Fibroblast of mammary gland (primary cell): ENCODE measurements at places on chromosomes 1 and 21.

GRCh38 chr1:41381692-41382479 is 20.7 kb downstream of the FOXO6 start:
- peak; percentile 28 for DNase-seq

DNA sequence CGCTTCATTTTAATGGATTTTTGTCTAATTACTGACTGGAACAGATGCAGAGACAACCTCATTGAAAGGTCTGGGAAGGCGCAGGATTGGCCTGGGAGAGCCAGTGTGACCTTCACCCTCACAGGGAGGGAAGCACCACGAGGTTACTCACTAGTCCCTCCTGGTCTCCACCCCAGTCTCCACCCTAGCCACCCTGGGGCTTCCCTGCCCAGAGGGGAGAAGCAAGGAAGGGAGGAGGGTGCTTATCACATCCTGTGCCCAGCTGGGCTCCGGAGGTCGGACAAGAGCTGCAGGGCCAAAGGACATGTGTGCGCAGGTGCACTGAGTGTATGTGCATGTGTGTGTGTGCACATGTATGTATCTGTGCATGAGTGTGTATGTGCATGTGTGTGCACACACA is 220.1 kb upstream of the VAMP3 start:
- DNase-seq, result no peak

DNA sequence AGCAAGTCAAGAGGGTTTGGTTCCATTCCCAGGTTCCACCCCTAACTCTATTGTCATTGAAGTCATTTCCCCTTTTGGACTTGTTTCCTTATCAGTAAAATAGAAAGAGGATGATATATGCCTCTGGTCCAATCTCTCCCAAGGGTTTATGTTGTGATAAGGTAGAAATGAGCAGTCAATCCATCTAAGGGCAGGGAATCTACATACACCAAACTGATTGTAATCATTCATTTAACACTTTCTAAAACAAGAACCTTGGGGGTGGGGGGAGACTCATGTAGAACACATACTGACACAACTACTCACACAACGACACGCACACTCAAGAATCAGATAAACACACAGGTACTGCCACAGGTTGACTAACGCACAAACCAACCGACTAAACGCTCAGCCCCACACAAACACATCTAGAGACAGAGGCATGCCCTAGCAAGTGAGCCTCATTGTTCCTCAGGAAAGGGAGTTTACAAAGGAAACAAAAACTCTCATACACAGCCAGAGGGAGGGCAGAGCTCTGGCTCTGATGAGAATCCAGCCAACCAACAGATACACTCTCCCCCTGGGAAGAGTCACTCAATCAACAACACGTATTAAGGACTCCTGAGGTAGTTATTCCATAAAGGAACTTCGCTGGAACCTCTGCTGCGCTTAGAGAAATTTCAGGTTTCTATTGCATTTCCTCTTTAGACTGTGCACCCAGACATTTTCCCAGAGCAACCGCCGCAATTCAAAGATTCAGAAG is 1.0 kb downstream of the F11R start:
- DNase-seq, result no peak

- DNase-seq, result no peak
Observed at GRCh38 chr1:45554198-45554597, 3.6 kb downstream of the AKR1A1 start.

- no peak for DNase-seq
Observed at GRCh38 chr1:178644308-178645120, 80.5 kb upstream of the RALGPS2 start.

- peak; percentile 89 for DNase-seq
Observed at GRCh38 chr1:192787914-192788585, 20.8 kb upstream of the RGS2 start.

- no peak for DNase-seq
Observed at GRCh38 chr1:162228586-162228985, 148.1 kb downstream of the SPATA46 start.

- DNase-seq, result no peak
Observed at GRCh38 chr21:40687625-40688024, 159.3 kb downstream of the DSCAM start.
